ENCODE measurements at places on chromosomes 4 and X.
A peak's percentile ranks its signal among the peaks of the same experiment; 100 is the strongest.

GRCh38 chr4:154559494-154560418 lies 3.1 kb upstream of the FGB start:
- peak; percentile 57 for DNase-seq

- peak; percentile 2 for DNase-seq
Observed at GRCh38 chrX:149527705-149528104, 13.1 kb upstream of the EOLA1 start.

- no peak for DNase-seq
Observed at GRCh38 chr4:101198682-101199339, 148.5 kb downstream of the PPP3CA start.

- DNase-seq = peak; percentile 26
Observed at GRCh38 chr4:140052050-140052449, 101.9 kb downstream of the MAML3 start.

GRCh38 chrX:46588263-46588662 lies 14.7 kb downstream of the CHST7 start:
- DNase-seq = no peak

DNA sequence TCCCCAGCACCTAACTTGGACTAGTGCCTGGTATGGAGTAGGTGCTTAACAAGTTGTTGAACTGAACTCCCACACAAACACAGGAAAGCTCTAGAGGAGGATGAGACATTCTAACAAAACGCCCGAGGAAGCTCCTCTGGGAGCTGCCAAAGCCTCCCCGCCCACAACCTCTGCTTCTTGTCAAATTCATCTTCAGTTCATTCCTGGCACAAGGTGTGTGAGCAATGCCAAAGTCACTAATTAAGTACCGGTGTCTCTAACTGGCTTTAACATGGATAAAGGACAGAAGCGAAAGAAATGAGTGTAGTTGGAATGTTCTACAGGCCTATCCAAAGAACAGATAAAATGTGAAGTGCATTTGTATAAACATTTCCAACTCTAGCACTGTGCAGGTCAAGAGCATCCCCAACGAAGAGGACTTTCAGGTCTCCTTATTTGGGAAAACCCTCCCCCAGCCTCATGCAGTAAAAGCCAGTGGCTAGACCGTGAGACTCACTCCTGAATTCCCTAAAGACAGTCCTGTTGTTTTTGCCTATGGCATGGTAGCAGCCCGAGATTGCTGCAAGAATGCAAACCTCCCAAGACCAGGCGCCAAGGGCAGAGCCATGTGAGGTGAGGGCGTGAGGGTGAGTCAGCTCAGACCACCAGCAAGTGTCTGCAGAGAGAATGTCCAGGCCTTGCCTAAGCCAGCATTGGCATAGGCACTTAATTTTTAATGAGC lies 72.2 kb upstream of the KLF3 start:
- DNase-seq = no peak

DNA sequence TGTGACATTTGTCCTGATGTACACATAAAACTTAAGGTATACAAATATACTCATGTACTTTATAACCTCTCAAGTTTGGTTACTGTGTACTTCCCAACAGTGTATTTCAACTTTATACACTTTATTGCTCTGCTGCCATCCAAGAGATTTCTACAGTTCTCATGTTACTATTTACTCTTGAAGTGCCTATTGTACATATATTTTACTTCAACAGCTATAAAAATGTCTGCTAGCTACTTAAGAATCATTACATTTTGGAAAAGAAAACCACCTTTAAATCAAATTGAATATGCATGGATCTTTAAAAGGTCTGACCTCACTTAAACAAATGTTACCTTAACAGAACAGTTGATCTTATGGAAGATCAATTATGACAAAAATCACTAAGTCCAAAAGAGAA lies 1056.4 kb downstream of the ADGRL3 start:
- DNase-seq = no peak

DNA sequence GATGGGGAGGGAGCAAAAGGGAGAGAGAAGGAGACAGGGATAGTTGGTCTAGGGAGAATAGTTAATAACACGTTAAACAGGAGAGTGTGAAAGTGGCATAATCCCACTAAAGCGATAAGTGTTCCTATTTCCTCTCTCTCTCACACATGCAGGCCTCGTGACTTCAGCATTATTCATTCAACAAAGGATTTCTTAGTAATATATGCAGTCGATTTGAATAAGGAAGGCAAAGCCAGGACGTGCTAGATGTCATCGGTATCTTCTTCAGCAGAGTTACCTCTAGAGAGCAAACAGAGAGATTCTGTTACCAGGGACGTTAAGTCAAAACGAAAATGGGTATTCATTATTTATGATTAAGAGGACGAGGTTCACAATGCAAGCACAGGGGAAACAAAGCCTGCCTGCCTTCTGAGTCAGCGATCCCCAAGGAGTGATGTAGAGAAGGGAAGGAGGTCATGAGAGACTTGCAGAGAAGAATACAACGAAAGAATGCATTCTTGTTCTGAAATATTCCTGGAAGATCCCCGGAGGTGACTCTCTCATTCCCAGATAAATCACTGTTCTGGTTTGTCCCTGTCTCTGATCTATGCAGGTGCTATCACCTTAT lies 1048.4 kb downstream of the NLGN4X start:
- DNase-seq = no peak

DNA sequence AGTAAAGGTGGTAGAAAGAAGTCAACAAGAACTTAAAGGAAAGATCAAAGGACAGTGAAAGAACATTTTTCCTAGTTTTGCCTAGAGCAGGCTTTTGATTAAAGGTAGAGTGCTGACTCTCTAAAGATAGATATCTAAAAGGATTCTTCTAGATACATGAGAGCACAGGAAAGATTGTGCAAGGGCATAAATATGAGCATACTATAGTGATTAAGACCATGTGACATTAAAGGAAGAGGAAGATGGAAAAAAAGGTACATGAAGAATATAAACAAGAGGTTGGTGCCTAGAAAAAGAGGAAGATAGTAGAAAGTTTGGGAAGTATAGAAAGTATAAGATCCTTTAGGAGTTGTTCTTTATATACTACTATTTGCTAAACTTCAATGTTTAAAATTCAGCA lies 26.1 kb upstream of the TET2 start:
- no peak for DNase-seq

DNA sequence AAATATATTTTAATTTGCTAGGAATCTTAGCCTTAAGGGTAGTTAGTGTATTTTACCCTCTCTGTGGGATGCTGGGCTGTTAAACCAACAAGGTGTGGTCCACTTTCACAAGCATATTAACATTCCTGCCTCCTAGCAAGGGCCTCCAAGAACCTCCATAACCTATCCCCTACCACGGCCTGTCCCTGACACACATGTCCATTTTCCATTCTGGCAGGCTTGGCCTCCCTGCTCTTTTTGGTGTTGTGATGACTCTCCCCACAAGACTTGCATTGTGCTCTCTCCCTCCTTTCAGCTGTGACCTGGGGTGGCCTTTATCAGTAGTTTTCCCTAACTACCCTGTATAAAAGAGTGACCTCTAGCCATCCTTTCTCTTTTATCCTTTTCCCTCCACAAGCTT lies 120.2 kb downstream of the KLHL8 start:
- no peak for DNase-seq

DNA sequence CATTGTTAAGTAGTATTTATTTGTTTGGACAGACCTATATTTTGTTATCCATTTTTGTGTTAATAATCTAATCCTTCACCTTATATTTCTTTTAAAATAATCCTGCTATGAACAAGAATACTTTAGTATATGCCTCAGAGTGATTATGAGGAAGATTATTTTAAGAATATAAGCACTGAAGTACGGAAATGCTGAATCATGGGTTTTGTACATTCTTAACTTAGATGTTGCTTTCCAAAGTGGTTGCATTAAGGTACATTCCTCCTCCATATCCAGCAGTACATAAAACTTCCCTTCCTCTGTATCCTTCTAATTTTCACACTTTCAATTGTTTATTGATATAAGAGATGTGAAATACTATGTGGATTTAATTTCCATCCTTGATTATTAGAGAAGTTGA lies 491.4 kb upstream of the GRID2 start:
- no peak for DNase-seq

DNA sequence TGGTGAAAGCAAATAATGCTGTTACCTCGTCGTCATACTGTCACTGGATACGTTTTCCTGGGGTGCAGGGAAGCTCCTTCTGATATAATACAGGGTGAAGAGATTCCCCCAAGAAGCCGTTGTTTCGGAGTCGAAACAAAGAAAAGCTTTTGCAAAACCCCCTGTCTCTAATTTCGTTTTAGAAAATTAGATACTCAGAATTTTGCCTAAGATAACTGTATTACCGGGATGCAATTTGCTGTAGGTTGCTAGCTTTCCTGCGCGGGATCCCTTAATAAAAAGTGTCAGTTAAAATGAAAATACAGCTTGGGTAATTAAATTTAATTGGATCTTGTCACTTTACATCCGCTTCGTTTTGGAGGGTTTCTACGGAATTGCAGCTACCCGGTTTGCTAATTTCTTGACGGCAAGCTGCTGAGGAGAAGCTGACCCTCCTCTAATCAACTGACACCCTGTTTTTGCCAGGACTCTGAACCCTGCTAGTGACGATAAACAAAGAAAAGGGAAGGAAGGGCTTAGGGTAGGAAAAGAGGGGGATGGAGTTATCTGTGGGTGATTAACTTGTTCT lies 174.6 kb downstream of the SHOX start:
- no peak for DNase-seq

DNA sequence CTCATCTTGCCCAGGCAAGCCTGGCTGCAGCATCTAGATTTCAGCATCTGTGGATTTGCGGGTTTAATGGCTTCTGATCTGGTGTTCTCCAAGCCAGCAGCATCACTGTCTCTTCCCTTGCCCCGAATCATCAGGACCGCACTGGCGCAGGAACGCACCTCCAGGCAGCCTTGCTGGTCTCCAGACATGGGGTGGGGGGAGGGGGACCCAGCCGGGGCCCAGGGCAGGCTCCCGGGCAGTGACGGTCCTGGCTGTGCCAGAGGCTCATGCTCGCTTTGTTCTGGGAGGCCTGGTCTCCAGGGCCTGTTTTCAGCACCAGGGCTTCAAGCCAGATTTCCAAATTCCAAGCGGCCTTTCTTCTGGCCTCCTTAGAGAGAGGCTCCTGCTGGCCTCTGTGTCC lies 4.9 kb downstream of the CFAP99 start:
- DNase-seq = no peak

DNA sequence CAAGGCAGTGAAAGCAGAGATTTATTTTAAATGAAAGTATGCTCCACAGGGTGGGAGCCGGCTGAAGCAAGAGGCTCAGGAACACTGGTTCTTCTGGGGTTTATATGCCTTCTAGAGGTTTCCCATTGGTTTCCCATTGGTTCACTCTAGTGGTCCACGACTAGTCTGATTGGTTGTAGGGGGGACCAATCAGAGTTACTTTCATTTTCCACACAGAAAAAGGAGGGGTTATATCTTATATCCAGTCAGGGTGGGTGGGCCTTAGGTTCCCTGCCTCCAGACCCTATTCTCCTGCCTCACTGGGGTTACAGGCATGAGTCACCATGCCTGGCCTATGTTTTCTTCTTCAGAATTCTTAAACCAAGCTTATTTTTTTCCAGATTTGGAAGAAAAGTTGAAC lies 101.6 kb downstream of the KLHL8 start:
- no peak for DNase-seq

DNA sequence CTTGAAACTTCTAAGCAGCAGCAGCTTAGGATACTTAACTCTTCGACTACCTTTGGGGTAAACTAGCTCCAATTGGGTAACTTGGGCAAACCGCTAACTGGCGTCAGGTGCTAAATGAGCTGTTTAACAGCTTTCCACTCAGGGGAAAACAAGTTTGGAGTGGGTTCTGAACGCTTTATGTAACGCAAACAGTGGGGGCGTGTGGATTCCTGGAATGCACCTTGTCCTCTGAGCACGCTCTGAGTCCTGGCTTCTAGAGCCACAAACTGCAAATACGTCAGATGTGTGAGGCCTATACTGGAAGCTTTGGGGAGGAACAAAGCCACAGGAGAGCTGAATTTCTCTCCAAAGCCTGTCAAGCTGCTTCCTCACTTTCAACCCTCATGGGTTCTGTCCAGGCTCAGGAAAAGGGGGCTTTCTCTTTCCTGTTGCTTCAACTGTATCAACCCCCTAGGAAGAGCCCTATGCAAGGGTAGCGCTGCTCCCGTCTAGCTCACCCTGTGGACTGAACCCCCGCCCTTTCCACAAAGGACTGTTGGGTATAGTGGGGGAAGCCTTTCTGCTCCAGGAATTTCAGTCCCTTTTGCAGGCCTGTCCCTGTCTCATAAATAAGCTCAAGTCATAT lies 4.5 kb upstream of the WDR1 start:
- no peak for DNase-seq

DNA sequence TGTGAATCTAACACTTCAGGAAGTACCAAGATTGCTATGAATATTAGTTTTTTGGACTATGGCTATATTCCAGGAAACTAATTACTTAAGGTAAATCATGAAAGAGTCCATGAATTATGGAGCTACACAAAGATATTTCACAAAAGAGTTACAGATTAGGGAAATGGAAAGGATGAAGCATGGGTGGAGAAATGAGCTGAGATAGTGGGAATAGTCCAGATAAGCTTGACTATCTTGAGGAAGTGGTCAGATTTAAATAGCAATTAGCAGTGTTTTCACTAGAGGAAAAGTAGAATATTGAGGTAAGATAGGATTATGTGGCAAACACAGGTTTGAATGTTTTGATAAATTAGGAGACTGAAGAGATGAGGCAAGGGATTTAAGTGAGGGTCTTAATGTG lies 42.1 kb upstream of the C1GALT1C1 start:
- DNase-seq = no peak

DNA sequence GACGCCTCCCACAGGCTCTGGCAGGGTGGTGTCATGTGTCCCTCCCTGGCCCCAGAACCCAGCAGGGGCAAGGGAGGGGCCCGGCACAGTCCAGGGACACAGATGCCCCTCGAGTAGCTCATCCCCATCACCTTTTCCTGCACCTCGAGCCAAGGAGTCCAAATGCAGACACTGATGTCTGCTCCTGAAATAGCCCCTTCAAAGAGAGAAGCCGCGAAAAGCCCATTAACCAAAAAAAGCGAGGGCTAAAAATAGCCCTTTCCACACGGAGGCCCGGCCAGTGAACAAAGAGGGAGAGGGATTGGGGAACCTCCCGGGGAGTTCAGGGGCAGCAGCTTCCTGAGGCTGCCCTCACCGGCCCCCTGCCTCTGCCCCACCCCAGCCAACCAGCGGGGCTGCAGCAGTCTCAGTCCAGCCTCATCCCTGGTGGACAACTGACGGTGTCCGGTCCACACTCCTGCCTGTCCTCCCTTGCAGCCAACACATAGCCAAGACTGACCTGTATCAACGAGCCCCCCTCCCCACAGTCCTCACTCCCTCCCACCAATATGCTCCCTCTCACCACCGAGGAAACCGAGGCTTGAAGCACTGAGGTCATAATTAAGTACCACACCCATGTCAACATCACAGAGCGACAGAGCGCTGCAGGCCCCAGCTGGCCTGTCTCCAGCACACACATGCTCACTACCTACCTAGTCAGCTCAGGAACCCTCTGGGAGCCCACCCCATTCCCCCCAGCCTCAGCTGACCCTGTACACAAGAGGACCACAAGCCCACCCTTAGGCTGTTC lies 23.9 kb downstream of the WDR1 start:
- DNase-seq = no peak

DNA sequence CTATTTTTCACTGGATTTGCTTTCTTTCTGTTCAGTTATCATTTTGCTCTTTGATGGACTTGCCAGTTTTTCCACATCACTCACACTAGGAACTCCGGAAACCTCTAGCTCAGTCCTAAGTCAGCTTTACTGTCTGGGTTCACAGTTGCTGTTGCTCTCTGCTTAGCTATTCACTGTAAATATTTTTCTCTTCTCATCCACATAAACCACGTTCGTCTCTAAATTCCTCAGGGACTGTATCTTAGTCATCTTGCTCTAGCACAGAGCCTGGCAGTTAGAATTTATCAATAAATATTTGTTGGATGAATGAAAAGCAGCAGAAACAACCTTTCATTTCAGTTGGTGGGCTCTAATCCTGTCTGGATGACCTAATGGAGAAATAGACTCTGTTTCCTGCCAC lies 119.4 kb upstream of the DMD start:
- DNase-seq = no peak
